ENCODE measurements at places on chromosomes 16 and 17. TPM values are rescaled to one million over a fixed set of nuclear protein-coding genes. Genes with fewer than 3 reads are reported as not detected.

ASPHD1 gene
- total RNA-seq, result not detected

DNA sequence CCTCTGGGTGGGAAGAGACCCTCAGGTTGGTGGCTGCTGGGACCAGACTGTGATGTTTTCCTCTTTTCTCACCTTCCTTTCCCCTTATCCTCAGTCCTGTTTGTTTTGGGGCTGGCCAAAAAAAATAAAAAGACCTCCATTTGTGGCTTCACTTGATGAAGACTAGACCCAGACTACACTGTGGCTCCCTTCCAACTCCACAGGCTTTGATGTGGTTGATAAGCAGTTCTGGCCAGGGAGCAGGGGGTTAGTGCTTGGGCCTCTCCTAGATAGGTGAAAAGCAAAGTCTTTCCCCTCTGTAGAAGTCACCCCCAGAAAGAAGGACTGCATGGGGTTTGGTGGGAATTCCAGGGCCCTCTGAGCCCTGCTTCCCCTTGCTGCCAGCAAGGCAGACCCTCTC, 11.2 kb upstream of the ADAM11 start:
- no peak for DNase-seq

- DNase-seq, result no peak
Measured at GRCh38 chr16:76931186-76931585, 259.8 kb upstream of the MON1B start.

ASGR1 gene
- total RNA-seq, result 0.58 TPM

DNA sequence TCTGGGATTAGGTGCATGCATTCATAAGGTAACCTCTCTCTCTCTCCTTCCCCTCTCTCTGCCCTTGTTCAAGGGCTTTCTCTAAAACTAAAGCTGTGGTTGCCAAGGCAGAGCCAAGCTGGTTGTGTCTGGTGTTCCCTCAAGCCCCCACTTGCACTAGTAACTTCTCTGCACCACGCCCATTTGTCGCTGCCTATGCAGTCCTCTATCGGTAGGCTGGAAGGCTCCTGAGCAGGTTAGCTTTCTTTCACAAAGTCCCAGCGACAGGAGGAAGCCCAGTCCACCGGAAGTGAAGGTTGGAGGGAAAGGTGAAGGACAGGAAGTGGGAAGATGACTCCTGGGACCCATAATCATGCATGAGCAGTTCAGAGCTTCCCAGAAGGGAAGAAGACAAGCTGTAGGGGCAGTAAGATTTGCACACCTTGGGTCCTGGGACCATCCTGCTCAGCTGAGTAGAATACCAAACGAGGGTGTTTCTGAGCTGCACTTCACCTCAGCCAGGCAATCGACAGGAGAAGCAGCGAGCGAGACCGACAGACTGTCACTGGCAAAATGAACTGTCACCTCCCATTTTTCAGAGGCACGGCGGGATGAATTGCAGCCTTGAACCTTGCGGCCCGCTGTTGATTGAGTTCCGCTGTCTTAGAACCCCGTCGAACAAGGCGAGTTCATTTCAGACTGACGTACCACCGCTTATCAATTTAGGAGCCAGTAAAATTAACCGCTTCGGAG, 14.7 kb upstream of the SKAP1 start:
- peak; percentile 37 for DNase-seq

- DNase-seq, result no peak
Measured at GRCh38 chr16:85667841-85668413, 20.8 kb downstream of the GINS2 start.

Data from naive thymus-derived CD8-positive, alpha-beta T cell (primary cell).